ENCODE measurements at places on chromosomes 6 and 20.

DNA sequence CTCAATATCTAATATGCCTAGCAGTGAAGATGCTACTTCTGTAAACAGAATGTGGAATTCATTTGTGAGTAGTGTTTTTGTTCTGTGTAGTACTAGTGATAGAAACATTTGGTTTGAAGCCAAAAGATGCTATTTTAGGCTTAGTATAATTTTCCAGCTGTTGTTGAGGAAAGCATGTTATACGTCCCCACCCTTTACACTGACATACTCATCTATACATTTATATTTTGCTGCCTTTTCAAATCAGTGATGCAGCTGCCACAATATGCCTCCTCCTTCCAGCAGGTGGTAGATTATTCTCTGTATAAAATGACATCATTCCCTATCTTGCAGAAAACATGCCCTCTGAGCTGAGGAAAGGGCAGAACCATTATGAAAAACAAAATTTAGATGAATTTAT, 1217.6 kb upstream of the GJE1 start:
- no peak for DNase-seq
- H3K36me3 ChIP-seq, result no peaks in the 10 kb centered on the region
- no peaks in the 10 kb centered on the region for H3K4me1 ChIP-seq

DNA sequence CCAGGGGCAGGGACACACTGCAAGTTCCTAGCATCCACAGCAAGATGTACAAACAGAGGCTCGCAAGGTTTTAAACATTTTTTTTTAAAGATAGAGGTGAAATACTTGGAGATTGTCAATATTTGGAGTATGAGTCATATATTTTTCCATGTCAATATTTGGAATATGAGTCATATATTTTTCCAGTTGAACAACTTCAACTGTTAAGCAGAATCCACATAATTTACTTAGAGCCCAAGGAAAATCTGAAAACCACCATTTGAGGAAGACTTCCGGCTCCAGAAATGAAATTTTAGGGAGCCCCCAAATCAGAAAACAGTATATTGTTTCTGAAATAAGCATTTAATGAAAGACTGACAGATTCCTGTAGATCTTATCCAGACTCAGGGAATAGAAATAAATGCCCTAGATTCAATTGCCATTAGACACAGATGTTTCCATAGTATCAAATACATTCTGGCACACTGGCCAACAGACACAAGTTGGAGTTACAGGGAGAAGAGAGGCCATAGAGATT, 51.6 kb upstream of the FAM184A start:
- no peaks in the 10 kb centered on the region for H3K4me1 ChIP-seq
- no peaks in the 10 kb centered on the region for H3K36me3 ChIP-seq
- no peak overlapping the region for H3K27ac ChIP-seq
- no peak for DNase-seq
- H3K27me3 ChIP-seq, result no peaks in the 10 kb centered on the region

DNA sequence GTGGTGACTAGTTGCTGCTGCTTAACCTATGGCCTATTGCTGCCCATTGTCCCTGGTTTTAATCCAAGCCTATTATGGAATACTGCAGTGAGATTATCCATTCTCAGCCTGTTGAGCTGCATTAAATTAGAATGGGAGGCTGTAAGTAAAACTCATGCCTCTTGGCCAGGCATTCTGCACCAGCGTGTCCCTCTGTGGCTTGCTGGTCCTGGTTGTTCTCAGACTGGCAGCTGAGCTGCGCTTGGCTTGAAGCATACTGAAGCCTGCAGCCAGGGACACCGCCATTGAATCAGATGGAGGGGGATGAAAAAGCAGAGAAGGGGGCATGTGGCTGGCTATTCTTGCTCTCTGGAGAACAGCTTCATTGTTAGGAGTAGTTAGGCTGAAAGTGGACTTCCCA, 15.6 kb downstream of the LRRN4 start:
- peaks cover 71% of the 10 kb centered on the region for H3K36me3 ChIP-seq
- H3K27ac ChIP-seq, result no peak overlapping the region
- DNase-seq, result no peak
- no peaks in the 10 kb centered on the region for H3K27me3 ChIP-seq

DNA sequence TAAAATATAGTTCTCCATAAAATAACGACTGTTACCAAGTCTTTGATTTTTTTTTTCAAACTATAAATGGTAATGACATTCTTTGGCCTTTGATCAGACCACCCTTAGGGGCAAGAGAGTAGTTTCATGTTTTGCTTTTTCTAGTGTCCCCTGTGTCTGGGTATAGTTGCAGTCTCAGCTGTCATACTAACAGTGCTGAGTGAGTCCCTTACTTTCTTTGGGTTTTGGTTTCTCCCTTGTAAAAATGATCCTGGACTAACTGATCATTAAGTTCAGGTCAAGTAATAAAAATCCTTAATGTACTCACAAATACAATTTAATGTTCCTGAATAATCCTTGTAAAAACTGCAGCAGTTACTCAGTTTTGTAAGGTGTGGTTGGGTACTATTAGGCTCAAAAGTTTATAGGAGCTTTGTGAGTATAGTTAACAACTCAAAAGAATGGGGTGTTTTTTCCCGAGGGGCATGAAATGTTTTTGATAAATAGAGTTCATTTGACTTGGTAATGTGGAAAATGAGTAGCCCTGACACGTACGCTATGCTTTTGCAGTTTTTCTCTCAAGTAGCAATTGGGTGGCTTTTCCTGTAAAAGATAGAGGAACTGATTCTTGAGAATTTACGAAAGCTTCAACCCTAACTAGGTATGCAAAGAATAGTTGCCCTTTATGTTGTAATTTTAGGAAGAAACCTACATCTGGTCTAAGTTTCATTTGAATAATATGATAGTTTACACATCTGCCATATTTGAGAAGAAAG, 6.2 kb downstream of the PTPN1 start:
- peak; percentile 34 for DNase-seq
- no peaks in the 10 kb centered on the region for H3K27me3 ChIP-seq
- peak overlapping the region; percentile 78 for H3K27ac ChIP-seq
- H3K4me1 ChIP-seq, result peaks cover 57% of the 10 kb centered on the region
- peak overlapping the region; percentile 6 for H3K4me3 ChIP-seq
- no peaks in the 10 kb centered on the region for H3K36me3 ChIP-seq

- H3K36me3 ChIP-seq, result no peaks in the 10 kb centered on the region
- H3K27me3 ChIP-seq, result no peaks in the 10 kb centered on the region
- H3K4me1 ChIP-seq, result peaks cover 19% of the 10 kb centered on the region
Observed at GRCh38 chr6:133957780-133958242, 4.8 kb downstream of the TBPL1 start.

- no peaks in the 10 kb centered on the region for H3K27me3 ChIP-seq
- no peak overlapping the region for H3K27ac ChIP-seq
- H3K4me3 ChIP-seq, result no peak overlapping the region
- peaks cover 60% of the 10 kb centered on the region for H3K36me3 ChIP-seq
Observed at GRCh38 chr6:4032475-4032874, 46.5 kb downstream of the FAM217A start.
